Urinary bladder (tissue), 4 donors: ENCODE measurements at places on chromosomes 12 and 14. TPM values are rescaled to one million over a fixed set of nuclear protein-coding genes. Genes with fewer than 3 reads are reported as not detected.

The KLRK1 gene
- total RNA-seq = 1.3 TPM

The LRRK2 gene
- 44.1 TPM for total RNA-seq

The EFS gene
- 15.0 TPM for total RNA-seq

The PTPRB gene
- total RNA-seq = 42.2 TPM

The IFNG-AS1 gene
- 0.32 TPM for total RNA-seq

The PMEL gene
- 1.5 TPM for total RNA-seq

The SLC25A47 gene
- total RNA-seq = not detected

The KRT77 gene
- not detected for total RNA-seq

The CHGA gene
- 3.8 TPM for total RNA-seq

The FOXJ2 gene
- 11.2 TPM for total RNA-seq

The SOAT2 gene
- not detected for total RNA-seq
